ENCODE measurements at places on chromosomes 11 and 22.
A peak's percentile ranks its signal among the peaks of the same experiment; 100 is the strongest.

DNA sequence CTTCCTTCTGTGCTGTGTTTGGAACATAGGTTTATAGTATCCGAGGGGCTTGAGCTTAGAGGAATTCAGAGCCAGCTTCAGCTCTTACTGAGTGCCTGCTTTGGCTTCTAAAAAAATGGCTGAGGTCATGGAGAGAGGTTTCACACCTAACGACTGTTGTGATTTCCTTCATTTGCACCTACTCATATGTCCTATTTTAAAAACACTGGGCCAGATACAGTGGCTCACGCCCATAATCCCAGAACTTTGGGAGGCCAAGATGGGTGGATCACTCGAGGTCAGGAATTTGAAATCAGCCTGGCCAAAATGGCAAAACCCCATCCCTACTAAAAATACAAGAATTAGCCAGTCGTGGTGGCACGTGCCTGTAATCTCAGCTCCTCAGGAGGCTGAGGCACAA, 38.3 kb upstream of the SYT13 start:
- no peak for DNase-seq

- DNase-seq: peak; percentile 59
Measured at GRCh38 chr22:33401291-33401690, 343.1 kb upstream of the SYN3 start.

DNA sequence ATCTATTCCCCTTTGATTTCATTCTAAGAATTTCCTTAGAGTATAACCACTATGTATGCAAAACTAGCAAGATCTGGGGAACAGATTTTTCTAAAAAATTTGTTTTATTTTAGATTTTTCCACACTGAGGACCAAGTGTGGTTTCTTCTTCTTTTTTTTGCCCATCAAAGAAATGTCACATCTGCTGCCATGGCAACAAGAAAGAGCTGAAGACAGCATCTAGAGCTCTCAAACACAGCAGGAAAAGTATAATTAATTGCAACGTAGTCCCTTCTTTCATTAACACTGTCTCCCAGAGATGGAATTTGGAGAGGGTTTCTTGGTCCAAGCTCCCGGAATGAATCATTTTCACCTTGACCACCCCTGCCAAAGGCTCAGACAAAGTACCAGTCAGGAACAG, 256.7 kb upstream of the CCDC90B start:
- no peak for DNase-seq

- DNase-seq: no peak
Measured at GRCh38 chr11:61023086-61023965, 51.8 kb downstream of the CD6 start.

- no peak for DNase-seq
Measured at GRCh38 chr11:65790104-65790901, 3.4 kb downstream of the OVOL1 start.

DNA sequence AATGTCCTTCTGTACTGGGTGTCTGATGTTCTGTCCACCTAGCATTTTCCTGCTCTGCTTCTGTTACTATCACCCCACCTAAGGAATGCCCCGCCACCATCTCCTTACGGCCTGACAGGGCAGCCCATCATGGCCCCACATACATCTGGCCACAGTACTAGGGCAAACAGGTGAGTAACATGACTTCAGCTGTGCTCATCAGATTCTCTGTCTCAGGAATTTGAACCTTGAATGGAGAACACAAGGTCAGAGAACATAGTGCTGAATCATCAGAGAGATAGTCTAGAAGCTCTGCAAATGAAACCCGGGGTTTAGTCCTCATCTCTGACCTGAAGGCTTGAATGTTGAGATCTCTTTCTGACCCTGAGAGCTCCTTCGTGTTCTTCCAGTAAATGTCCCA, 32.4 kb downstream of the ZC3H12C start:
- peak; percentile 19 for DNase-seq

GRCh38 chr11:46122945-46123715, 1.9 kb upstream of the PHF21A start:
- DNase-seq: peak; percentile 39

- DNase-seq: no peak
Measured at GRCh38 chr11:86438685-86439084, 64.0 kb downstream of the CCDC81 start.

- DNase-seq: no peak
Measured at GRCh38 chr11:131544591-131544990, 174.2 kb downstream of the NTM start.

- DNase-seq: no peak
Measured at GRCh38 chr11:4887591-4887990, 5.9 kb downstream of the OR51T1 start.

DNA sequence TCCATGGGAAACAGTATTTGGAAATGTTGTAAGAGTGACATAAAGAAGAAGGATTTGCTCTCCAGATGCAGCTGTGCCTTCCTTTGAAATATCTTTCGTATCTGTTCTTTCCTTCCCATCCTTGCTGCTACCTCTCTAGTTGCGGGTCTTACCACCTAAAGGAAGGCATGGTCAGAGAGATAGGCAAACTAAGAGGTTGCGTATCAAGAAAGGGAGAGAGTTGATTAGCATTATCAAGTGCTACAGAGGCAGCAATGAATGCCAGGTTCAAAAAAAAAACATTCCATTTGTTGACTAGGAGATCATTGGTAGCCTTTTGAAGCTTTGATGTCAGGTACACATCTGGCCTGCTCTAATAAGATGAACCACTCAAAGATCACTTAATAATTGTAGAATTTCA, 4.6 kb downstream of the GTPBP1 start:
- DNase-seq: no peak

DNA sequence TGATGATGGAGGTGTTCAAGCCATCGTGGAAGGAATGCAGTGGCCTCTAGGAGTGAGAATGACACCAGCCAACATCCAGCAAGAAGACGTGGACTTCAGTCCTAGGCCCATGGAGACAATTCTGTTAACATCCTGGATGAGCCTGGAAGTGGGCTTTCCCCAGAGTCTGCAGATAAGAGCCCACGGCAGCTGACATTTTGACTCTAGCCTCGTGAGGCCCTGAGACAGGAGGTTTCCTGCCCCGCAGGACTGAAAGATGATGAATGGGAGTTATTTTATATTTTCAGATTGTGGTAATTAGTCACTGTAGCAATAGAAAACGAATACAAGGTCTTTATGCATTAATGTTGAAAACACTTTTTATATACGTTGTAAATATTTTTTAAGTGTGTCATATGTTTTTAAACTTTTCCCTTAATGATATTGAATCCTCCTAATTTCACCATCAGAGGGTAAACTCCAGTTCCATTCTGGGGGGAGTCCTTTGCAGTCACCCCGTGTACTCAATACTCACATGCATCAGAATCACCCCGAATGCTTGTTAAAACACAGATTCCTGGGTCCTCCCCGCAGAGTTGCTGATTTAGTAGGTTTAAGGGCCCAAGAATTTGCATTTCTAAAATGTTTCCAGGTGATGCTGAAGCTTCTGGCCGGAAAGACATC, 570 bp upstream of the TPCN2 start:
- DNase-seq: no peak

- DNase-seq: no peak
Measured at GRCh38 chr11:827897-828192, at the start of gene CRACR2B. CRACR2B (plus strand) TSS chr11:827919; CDS start chr11:828608, 689 bp downstream.

GRCh38 chr11:37812281-37812880, 1214.3 kb upstream of the RAG2 start:
- no peak for DNase-seq

DNA sequence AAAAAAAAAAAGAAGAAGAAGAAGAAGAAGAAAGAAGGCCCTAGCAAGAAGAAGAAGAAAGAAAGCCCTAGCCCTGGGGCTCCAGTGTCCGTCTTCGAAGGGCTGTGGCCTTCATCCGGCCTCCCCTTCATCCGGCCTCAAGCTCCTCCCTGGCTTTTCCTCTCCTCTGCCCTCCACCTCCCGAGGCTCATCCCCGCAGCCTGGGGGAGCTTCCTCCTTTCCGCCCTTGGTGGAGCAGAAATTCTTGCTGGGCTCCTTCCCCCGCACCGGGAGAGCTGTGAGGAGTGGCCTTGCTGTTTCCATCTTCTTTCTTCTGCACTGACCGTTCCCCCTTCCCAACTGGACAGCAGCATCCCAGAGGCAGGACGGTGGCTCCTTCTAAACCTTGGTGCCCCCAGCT, 9.5 kb upstream of the LTO1 start:
- DNase-seq: no peak
